ENCODE measurements at places on chromosomes 6 and 20.

GRCh38 chr6:131070061-131070460, 7.0 kb upstream of the EPB41L2 start:
- DNase-seq: no peak

DNA sequence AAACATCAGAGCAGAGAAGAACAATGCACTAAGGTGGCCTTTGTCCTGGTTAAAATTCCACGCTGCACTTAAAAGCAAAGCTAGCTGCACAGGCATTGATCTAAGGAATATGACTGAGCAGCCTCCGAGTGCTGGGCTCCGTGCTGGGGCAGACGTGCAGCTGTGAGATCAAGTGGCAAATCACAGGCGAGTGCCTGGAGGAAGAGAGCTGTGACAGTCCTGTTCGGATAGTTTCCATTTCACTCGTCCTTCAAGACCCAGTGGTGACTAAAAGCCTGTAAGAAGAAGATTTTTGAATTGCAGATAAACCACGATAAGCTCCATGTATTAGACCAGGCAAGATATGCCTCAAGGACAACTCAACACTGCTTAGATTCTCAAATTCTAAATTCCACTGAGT, 247.9 kb downstream of the ANKRD60 start:
- peak; percentile 80 for DNase-seq

DNA sequence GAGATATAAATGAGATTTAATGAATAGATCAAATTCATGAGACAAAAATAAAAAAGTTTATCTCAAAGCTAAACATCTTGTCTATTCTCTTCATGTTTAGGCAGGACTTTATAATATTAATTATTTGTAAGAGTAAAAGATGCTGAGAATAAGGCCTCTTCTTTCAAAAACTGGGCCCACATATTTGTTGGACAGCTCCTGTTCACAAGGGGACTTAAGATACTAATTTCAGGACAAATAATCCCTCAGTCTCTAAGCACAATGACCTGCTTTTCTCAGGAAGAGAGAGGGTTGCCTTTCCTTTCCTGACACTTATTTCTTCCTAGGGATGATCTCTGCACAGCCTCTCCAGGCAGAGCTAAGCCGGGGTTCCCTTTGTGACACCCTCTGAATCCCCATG, 43.3 kb downstream of the NOX3 start:
- no peak for DNase-seq

DNA sequence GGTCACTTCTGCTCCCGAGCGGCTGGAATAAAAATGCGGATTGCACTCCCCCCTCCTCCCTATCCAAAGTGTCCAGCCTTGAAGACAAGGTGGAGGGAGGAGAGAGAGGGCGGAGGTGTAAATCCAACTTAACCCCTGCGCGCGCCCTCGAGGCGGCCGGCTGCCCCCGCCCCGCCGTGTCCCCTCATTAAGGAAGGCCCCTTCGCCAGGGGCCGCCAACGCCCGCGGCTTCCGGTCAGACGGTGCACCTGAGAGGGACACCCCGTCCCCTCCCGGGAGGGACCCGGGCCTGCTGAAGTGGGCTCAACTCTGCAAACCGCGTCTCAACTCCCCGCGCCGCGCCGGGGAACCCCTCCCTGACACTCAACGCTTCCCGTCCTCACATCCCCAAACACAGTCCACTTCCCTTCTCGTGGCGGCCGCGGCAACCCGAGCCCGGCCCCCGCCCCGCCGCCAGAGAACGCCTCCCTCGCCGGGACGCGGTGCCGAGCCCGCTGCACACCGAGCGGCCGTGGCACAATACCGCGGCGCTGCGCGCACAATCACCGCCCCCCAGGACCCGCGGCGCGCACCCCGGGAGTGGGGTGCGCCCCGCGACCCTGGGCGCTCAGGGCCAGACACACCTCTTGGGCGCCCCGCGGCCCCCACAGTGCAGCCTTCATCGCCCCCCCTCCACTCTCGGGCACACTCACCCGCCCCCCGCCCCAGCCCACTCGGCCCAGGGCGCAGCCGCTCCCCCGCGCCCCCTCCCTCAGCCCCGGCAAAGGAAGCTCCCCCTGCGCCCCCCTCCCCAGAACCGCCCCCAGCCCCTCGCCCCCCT, 102.5 kb downstream of the NOL4L start:
- peak; percentile 31 for DNase-seq

- no peak for DNase-seq
Measured at GRCh38 chr20:23361119-23361475, 885 bp upstream of the GZF1 start.

DNA sequence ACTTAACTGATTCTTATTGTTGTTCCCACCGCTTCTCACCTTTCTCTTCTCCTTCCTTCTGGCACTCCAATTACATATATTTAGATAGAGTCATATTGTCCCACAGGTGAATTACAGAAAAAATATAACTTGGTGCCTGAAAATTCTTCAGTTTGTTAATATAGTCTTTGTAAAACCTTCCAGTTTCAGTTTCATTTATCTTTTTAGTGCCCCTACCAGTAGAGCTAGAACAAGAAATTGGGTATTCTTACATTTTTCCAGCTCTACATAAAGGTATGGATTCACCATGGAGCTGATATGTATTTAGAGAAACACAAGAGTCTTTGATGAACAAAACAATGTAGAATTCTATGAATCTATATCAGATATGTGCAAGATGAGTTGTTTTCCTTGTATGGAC, 10.7 kb downstream of the MANEA start:
- DNase-seq: no peak

DNA sequence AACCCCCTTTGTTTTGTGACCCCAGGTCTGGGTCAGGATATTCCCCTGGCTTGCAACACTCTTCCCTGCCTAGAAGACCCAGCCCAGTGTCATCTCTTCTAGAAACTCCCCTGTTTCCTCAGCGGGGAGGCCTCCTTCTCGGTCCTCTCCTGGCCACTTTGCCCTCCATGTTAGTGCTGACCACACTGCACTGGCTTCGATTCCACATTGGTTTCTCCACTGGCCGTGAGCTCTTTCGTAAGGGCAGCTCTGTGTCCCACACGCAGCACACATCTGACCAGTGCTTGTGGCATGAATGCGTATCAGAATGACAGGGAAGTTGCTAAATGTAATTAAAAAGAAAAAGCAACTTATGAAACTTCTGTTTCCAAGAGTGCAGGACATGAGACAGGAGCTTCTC, 49.4 kb upstream of the FNDC1 start:
- no peak for DNase-seq

- no peak for DNase-seq
Measured at GRCh38 chr6:17061097-17061496, 40.8 kb upstream of the STMND1 start.

- peak; percentile 90 for DNase-seq
Measured at GRCh38 chr20:10619427-10619826, 54.4 kb downstream of the JAG1 start.

DNA sequence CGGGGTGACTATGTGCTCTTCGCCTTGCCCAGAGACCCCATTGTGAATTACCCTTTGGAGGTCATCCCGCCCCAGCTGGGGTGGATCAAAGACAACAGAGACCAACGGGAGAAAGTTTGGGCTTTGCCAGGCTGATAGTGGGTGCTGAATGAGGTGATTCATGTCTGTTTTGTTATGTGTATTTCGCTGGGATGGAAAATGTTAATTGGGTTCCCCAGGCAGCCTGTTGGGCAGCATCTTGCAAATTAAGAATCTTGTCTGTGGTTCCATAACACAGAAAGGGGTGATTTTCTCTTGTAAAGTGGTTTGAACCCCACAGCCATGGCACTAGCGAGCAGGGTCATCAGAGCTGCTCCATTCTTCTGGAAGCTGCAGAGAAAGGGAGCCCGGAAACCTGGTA, 63.1 kb upstream of the UNC93A start:
- no peak for DNase-seq

DNA sequence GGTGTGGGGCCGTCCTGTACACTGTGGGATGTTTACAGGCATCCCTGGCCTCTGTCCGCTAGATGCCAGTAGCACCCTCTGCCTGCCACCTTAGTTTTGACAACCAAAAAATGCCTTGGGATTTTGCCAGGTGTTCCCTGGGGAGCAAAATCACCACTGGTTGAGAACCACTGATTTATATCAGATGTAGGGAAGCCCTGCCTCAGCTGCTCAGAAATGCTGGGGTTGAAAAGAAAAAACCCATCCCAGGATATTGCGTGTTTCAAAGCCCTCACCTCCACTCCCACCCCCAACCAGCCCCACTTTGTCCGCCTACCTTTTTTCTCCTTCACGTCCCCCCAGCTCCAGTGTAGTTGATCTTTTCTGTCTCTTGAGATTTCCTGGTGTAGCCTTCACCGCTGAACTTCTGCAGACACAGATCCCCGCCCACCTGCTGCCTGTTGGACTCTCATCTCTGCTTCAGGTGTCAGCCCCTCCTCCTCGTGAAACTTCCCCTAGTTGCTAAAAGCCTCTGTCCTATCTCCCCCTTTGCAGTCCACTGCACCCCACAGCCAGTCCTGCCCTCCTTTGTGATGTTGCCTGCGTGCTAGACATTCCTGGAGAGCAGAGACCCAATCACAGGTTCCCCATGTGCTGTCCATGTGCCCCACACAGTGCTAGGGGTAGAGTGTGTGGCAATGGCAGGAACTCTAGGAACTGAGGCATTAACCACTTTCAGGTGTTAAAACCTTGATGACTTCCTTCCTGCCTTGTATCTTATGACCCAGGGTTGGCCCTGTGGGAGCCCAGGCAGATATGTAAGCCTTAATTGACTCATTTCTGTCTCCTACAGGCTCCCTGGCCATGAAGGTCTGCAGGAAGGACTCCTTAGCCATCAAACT, 98.9 kb downstream of the TBC1D7 start:
- peak; percentile 31 for DNase-seq

DNA sequence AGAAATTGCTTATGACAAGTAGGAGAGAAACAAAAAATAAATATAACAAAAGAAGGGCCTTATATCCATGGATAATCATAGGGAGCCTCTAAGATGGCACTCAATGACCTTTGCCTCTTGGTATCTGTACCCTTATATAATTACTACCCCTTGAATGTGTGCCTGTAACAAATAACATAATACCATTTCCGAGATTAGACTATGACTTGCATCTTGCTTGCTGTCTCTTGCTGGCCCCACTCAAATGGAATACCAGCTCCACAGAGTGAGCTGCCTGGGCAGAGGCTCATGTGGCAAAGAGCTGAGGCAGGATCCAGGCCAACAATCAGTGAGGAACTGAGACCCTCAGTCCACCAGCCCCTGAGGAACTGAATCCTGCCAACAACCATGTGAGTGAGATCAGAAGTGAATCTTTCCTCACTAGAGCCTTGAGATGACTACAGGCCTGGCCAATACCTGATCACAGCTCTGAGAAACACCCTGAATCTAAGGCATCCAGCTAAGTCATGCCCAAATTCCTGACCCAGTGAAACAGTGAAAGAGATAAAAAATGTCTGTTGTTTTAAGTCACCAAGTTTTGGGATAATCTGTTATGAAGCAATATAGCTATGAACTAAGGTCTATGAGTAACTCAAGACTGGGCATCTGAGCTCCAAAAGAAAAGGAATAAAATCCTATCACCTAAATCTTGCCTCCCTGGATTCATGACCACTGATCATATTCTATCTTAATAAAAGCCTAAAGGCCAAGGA, 5.5 kb downstream of the KATNA1 start:
- DNase-seq: no peak

DNA sequence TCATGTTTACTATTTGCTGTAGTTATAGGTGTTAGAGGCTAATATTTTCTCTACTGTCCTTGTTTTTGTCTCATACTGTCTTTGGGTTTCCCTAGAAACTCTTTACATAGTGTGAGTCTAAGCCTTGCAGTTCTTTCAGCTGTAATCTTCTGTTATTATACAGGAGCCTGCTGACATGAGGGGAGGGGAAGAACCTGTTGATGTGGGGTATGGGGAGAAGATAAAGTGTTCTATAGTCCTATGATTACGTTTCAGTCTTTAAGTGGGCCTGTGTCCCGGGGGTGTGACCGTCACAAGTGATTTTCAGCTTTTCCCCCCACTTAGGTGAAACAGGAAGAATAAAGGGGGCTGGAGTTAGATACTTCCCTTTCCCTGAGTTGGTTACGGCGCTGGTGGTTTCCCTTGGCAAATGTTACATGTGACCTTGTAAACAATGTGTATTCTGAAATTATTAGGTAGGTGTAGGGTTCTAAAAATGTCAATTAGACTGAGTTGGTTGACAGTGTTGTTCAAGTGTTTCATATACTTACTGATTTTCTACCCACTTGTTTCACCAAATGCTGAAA, 41.3 kb downstream of the REV3L start:
- DNase-seq: no peak

GRCh38 chr6:132443206-132443605, 41.9 kb upstream of the MOXD1 start:
- DNase-seq: peak; percentile 68

DNA sequence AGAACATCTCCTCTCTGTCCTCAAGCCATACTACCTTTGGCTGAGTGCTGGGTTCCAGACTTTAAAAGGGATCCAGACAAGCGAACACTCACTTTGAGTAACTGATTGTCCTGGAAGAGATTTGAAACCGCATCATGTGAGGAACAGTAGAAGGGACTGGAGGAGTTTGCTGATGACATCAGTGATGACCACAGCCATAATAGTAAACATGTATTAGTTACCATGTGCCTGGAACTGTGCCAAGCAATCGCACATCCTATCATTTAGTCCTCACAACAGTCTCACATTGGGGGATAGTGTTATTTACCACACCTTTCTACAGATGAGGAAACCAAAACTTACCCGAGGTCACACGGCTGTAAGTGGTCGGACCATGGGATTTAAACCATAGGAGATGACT, 39.8 kb downstream of the ARMC2 start:
- DNase-seq: no peak

GRCh38 chr6:142945446-142946180, 637 bp upstream of the HIVEP2 start:
- DNase-seq: no peak

GRCh38 chr6:29403801-29404200, 8.4 kb downstream of the OR12D2 start:
- DNase-seq: no peak

GRCh38 chr20:57653546-57653900, 33.3 kb upstream of the ZBP1 start:
- DNase-seq: no peak

- DNase-seq: no peak
Measured at GRCh38 chr6:22064558-22064957, 232.3 kb downstream of the PRL start.

GRCh38 chr6:44829836-44830235, 442.3 kb downstream of the CDC5L start:
- no peak for DNase-seq
